Stimulated activated CD8-positive, alpha-beta memory T cell treated with anti-CD3 and anti-CD28 coated beads, Interleukin-4, amount 100 ng/mL, for 1 hour (primary cell): ENCODE measurements at places on chromosomes 4 and X.

DNA sequence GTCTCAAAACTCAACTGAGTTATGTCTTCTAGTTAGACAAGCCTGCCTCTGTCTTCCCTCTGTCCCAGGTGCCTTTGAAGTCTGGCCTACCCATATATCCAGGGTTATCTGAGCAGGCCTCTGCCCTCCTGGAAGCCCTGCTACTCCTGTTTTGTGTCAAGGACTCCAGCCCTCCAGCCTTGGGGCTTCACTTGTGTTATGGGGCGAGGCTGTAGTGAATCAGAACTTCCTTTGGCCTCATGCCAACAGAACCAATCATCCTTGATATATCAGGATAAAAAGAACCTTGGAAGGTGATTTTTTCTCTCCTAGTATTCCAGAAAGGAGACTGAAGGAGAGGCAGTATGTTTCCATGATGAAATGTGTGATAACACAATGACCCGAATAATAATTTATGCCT is 8.9 kb upstream of the ADGRG4 start:
- DNase-seq, result no peak

GRCh38 chr4:171817026-171817425 is 3.8 kb downstream of the GALNTL6 start:
- no peak for DNase-seq

DNA sequence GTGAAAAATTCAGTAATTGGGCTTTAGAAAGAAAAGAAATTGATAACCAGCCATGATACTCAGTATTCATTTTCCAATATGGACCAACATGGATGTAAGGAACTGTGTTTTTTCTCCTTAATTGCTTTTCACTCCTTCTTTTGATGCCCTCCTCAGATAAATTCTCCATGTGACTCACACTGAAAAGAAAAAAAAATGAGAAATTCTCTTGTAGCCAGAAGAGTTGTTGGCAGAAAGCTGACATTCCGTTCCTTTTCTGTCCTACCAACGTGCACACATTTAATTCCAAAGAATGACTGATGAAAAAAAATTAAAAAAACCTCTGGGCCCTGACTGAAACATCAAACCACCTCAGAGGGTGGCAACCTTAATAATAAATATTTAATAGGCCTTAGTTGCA is 153.1 kb downstream of the AMELX start:
- DNase-seq, result no peak

GRCh38 chr4:119025420-119025819 is 110.2 kb upstream of the MYOZ2 start:
- DNase-seq, result no peak

GRCh38 chr4:7854697-7855370 is 84.8 kb downstream of the AFAP1 start:
- peak; percentile 42 for DNase-seq

GRCh38 chr4:183621875-183622274 is 37.1 kb downstream of the RWDD4 start:
- DNase-seq, result no peak
